ENCODE measurements at places on chromosomes 6 and 20. TPM values are rescaled to one million over a fixed set of nuclear protein-coding genes. Genes with fewer than 3 reads are reported as not detected.

GRCh38 chr6:113184736-113185135 lies 672.4 kb upstream of the MARCKS start:
- peak; percentile 14 for DNase-seq
- no peak overlapping the region for H3K27ac ChIP-seq
- H3K4me1 ChIP-seq, result no peaks in the 10 kb centered on the region
- no peak overlapping the region for H3K4me3 ChIP-seq

DNA sequence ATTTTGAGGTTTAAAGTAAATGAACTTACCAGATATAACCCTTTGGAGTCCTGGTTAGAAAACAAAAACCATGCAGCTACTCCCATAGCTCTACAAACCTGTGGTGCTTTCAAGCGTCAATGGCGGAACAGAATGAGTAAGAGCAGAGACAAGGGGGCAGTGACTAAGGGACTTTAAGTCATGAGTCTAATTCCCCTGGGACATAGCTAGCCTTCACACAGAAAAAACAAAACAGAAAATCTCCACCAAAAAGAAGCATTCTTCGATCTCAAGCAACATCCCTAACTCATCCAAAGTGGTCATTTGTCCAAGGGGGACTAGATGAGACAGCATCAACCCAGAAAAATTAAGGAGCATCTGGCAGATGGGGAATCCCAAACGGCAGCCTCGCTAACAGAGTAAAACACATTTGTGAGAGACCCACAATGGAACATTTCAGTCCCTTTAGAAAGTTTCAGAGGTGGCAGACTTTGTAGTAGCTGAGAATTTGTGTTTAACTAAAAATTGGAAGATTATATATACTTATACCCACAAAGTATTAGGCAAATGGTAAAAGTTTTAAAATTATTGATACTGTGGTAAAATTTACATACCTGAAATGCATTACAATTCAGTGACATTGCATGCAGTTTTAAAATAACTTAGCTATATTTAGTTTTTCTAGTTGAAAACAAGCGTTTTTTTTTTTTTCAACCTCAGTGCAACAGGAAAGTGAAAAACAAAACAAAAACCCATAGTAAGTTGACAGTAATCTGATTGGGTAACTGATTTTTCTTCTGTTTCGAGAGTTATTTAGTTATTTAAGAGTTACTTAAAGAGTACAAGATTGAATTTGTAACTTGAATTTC lies 67.5 kb downstream of the KCNQ5 start:
- no peaks in the 10 kb centered on the region for H3K27me3 ChIP-seq
- DNase-seq, result no peak
- H3K27ac ChIP-seq, result no peak overlapping the region
- H3K36me3 ChIP-seq, result peaks cover 6% of the 10 kb centered on the region

GRCh38 chr6:135938576-135939207 lies 87.2 kb downstream of the PDE7B start:
- DNase-seq, result peak; percentile 36
- no peaks in the 10 kb centered on the region for H3K36me3 ChIP-seq
- H3K27me3 ChIP-seq, result no peaks in the 10 kb centered on the region
- H3K4me1 ChIP-seq, result peaks cover 15% of the 10 kb centered on the region
- H3K27ac ChIP-seq, result peak overlapping the region; percentile 53
- peak overlapping the region; percentile 38 for H3K4me3 ChIP-seq

PRDM1 gene
- total RNA-seq, result 1.7 TPM

Data from gastrocnemius medialis (tissue), 4 donors.